Transverse colon (tissue), 4 donors: ENCODE measurements at places on chromosomes 6 and 20. TPM values are rescaled to one million over a fixed set of nuclear protein-coding genes. Genes with fewer than 3 reads are reported as not detected.

The C20orf144 gene
- not detected for total RNA-seq

GRCh38 chr20:37378420-37378784 lies 32.5 kb downstream of the SRC start:
- peaks cover 17% of the 10 kb centered on the region for H3K4me1 ChIP-seq
- H3K27ac ChIP-seq: no peak overlapping the region
- H3K4me3 ChIP-seq: no peak overlapping the region
- H3K36me3 ChIP-seq: no peaks in the 10 kb centered on the region

GRCh38 chr6:14500809-14501208 lies 383.2 kb downstream of the CD83 start:
- H3K36me3 ChIP-seq: no peaks in the 10 kb centered on the region
- no peak overlapping the region for H3K4me3 ChIP-seq
- no peaks in the 10 kb centered on the region for H3K27me3 ChIP-seq
- DNase-seq: no peak
- H3K27ac ChIP-seq: no peak overlapping the region
- no peaks in the 10 kb centered on the region for H3K4me1 ChIP-seq

The EFCAB8 gene
- not detected for total RNA-seq

DNA sequence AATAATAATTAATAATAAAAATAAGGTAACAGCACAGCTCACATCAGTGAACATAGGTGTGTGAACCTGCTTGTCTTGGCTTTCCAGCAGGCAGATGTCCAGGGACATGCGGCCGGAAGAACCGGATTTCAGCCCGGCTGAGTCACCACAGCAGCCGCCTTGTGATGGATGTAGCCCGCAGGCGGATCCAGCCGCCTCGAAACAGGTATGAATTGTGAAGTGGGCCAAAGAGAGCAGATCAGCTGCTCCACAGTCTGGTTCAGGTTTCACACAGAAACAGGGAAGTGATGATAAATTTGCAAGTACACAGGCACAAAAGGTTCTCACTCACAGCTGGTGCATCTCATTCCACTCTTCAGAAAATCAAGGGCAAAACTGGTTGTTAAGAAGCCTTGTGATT lies 55.1 kb downstream of the ID4 start:
- H3K27ac ChIP-seq: no peak overlapping the region
- no peaks in the 10 kb centered on the region for H3K4me1 ChIP-seq
- no peaks in the 10 kb centered on the region for H3K27me3 ChIP-seq

The EPB41L1 gene
- total RNA-seq: 167 TPM

The GHRH gene
- total RNA-seq: not detected

DNA sequence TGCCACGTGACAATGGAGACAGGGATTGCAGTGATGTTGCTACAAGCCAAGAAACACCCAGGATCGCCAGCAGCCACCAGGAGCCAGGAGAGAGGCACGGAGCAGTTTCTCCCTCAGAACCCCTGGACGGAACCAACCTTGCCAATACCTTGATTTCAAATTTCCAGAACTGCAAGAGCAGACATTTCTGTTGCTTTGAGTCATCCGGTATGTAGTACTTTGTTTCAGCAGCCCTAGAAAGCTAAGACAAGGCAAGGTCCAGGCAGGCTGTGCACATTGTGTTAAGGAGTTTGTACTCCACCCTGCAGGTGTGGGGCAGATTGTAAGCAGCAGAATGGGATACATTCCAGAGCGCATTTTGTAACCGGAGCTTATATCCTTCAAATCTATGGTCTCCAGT lies 48.3 kb downstream of the TRERF1 start:
- H3K27ac ChIP-seq: peak overlapping the region; percentile 73
- no peaks in the 10 kb centered on the region for H3K36me3 ChIP-seq
- H3K27me3 ChIP-seq: no peaks in the 10 kb centered on the region

The SNX14 gene
- total RNA-seq: 27.3 TPM

DNA sequence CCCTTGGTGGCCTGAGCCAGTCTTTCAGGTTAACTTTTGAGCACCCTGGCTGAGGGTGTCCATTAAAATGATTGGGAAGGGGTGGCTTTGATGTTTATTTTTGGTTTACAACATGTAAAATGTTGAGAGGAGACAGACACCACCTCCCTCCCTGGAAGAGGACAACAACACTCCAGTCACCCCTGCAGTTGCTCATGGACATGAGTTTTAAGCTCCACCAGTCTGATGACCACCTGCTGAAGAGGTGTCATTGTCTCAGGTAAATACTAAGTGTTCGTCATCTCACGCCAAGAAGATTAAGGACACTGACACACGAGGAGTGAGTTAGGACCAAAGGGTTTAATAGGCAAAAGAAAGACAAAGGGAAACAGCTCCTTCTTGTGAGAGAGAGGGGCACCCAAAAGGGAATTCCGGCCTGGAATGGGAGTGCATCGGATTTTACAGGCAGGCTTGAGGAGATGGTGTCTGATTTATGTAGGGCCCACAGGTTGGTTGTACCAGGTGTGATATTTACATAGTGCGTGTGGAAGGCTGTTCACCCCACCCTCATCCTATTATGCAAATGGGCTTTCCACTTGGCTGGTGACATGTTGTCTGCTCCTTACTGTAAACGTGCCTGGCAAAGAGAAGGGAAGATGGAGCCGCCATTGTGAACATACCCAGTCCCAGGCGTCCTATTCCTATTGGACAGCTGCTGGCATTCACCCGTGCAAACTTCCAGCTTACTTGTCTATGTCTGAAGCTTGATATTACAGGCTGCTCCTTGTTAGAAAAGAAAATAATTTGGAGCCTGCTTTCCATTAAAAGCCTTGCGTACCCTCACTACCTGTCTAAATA lies 6.6 kb downstream of the HLA-B start:
- H3K27ac ChIP-seq: no peak overlapping the region
- H3K4me3 ChIP-seq: no peak overlapping the region
- no peaks in the 10 kb centered on the region for H3K36me3 ChIP-seq
- H3K4me1 ChIP-seq: peaks cover 8% of the 10 kb centered on the region
- no peaks in the 10 kb centered on the region for H3K27me3 ChIP-seq

- H3K4me1 ChIP-seq: peaks cover 89% of the 10 kb centered on the region
- H3K27me3 ChIP-seq: no peaks in the 10 kb centered on the region
- no peak overlapping the region for H3K27ac ChIP-seq
- H3K36me3 ChIP-seq: no peaks in the 10 kb centered on the region
- no peak for DNase-seq
- no peak overlapping the region for H3K4me3 ChIP-seq
These were observed 6.3 kb downstream of the MAPK14 start for GRCh38 chr6:36033935-36034334.

GRCh38 chr6:111050261-111051023 lies 36.9 kb upstream of the SLC16A10 start:
- no peak overlapping the region for H3K4me3 ChIP-seq
- H3K27ac ChIP-seq: no peak overlapping the region
- H3K36me3 ChIP-seq: no peaks in the 10 kb centered on the region
- no peaks in the 10 kb centered on the region for H3K27me3 ChIP-seq

DNA sequence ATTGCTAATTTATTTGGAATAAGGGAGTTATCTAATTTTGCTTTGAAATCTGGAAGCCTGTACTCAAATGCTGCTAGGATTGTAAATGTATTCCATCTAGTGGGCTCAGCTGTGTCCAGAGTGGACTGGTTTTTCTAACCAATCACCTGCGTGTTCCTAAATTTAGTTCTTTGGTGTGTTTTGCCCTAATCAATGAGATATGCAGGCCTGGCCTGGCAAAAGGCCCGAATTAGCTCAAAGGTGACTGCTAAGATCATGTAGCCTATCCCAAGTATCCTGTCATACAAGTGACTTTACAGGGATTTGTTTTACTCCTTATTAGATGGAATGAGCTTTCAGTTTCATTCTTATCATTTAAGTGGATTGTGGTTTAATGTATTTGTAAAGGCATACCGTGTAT lies 51.3 kb upstream of the ARMC2 start:
- no peak for DNase-seq
- H3K4me1 ChIP-seq: no peaks in the 10 kb centered on the region
- no peak overlapping the region for H3K4me3 ChIP-seq
- H3K27me3 ChIP-seq: no peaks in the 10 kb centered on the region

DNA sequence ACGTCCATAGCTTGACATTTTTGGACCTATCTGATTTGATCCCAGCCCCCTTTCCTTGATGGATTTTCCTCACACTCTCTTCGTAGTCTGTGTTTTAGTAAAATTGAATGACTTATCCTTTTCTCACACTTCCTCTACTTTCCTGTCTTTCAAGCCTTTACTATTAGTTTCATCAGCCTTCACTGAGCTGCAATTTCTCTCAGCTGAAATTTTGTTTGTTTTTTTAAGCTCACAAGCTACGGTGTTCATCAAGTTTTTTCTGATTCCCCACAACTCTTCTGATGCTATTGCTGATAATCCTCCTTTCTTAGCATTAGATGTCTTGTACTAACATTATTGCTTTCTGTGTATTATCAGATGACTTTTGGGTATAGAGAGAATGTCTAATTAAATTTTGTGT lies 263.7 kb downstream of the TBX18 start:
- DNase-seq: no peak
- no peaks in the 10 kb centered on the region for H3K36me3 ChIP-seq
- no peaks in the 10 kb centered on the region for H3K4me1 ChIP-seq
- no peaks in the 10 kb centered on the region for H3K27me3 ChIP-seq
- no peak overlapping the region for H3K4me3 ChIP-seq

DNA sequence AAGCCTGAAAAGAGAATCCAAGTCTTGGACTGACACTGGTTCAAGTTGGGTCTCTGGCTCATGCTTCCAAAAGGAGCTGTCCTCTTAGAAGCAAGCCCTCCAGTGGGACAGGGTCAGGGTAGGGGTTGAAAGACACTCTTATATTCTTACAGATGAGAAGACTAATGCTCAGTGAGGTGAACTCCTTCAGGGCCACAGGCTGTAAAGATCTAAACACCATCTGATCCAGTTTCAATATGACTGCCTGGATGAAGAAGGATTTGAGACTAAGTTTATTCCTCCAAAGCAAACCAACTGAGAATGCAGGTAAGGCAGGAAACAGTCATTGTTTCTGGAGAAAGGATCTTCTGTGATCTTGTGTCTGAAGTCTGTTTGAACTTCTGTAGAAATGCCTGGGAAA lies 99.0 kb upstream of the TAB2 start:
- no peaks in the 10 kb centered on the region for H3K4me1 ChIP-seq
- H3K36me3 ChIP-seq: no peaks in the 10 kb centered on the region
- no peak for DNase-seq
- H3K4me3 ChIP-seq: no peak overlapping the region
- no peak overlapping the region for H3K27ac ChIP-seq

The CLIC5 gene
- total RNA-seq: 222 TPM

GRCh38 chr20:46209930-46210671 lies 92.0 kb downstream of the CD40 start:
- H3K27me3 ChIP-seq: peaks cover 50% of the 10 kb centered on the region
- no peaks in the 10 kb centered on the region for H3K4me1 ChIP-seq
- no peaks in the 10 kb centered on the region for H3K36me3 ChIP-seq
- no peak for DNase-seq
- H3K27ac ChIP-seq: no peak overlapping the region

The RPS6KA2 gene
- 14.3 TPM for total RNA-seq

The ZNF165 gene
- 3.4 TPM for total RNA-seq

The FAM209B gene
- total RNA-seq: not detected

- no peaks in the 10 kb centered on the region for H3K36me3 ChIP-seq
- no peaks in the 10 kb centered on the region for H3K4me1 ChIP-seq
- no peak overlapping the region for H3K27ac ChIP-seq
- no peak overlapping the region for H3K4me3 ChIP-seq
- peaks cover 17% of the 10 kb centered on the region for H3K27me3 ChIP-seq
These were observed 6.8 kb upstream of the FASTKD5 start for GRCh38 chr20:3166338-3166912.

DNA sequence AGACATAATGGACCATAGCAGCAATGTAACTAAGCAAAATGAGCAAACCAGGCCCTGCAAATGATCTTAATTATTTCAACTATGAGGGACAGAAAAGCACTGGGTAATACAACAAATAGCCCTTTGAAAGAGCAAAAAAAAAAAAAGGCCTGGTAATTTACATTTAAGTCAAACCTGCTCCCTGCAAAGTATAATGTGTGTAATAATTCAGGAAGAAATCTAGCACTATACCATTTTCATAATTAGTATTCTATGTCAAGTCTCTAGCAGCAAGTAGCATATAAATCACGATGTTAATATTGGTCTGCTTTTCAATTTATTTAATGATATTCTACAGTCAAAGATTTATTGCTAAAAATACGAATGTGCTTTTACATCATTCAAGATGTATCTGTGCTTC lies 489.6 kb downstream of the BMP2 start:
- DNase-seq: no peak
- no peaks in the 10 kb centered on the region for H3K36me3 ChIP-seq
- H3K27me3 ChIP-seq: no peaks in the 10 kb centered on the region
- H3K27ac ChIP-seq: no peak overlapping the region

GRCh38 chr6:20932284-20932683 lies 398.0 kb downstream of the CDKAL1 start:
- H3K27me3 ChIP-seq: no peaks in the 10 kb centered on the region
- no peaks in the 10 kb centered on the region for H3K36me3 ChIP-seq
- H3K4me3 ChIP-seq: no peak overlapping the region
- DNase-seq: no peak
- H3K27ac ChIP-seq: no peak overlapping the region

The PDYN gene
- not detected for total RNA-seq

GRCh38 chr6:31468311-31468710 lies 29.6 kb upstream of the MICB start:
- H3K4me3 ChIP-seq: no peak overlapping the region
- H3K27ac ChIP-seq: no peak overlapping the region
- H3K36me3 ChIP-seq: no peaks in the 10 kb centered on the region
- peaks cover 7% of the 10 kb centered on the region for H3K4me1 ChIP-seq

The TAB2 gene
- total RNA-seq: 71.8 TPM

DNA sequence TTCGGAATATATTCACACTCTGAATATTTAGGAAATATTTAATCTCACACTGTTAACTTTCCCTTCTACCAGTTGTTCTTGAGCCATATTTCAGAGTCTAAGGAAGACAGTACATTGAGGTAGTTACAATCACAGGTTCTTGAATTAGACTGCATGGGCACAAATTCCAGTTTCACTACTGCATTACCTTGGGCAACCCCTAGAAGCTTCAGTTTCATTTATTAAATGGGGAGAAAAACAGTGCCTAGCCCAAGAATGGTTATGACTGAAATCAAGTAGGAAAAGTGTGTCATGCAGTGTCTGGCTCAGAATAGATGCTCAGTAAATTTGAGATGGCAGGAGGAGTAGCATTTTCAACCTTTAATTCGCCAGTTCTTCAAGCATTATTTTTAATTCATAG lies 124.5 kb upstream of the SAMD5 start:
- no peaks in the 10 kb centered on the region for H3K4me1 ChIP-seq
- H3K36me3 ChIP-seq: no peaks in the 10 kb centered on the region
- no peak overlapping the region for H3K4me3 ChIP-seq
- no peak overlapping the region for H3K27ac ChIP-seq
- no peak for DNase-seq
- no peaks in the 10 kb centered on the region for H3K27me3 ChIP-seq

DNA sequence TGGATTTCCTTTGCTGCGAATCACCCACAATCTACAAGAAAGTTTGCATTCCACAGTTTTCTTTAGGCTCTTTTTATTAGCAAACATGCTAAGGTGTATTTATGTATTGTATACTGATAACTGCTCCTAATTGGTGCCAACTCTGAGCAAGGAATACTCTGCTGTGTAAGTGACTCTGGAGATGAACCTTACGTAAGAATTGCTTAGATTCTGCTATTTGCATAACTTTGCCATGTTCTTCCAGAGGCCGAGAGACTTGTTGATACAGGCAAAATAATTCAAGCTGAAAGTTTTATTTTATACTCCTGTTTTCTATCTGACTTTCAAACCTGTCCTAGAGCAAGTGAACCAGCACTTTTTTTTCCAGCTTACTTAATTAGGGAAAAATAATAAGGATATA lies 461.3 kb downstream of the GJA1 start:
- H3K36me3 ChIP-seq: no peaks in the 10 kb centered on the region
- H3K27ac ChIP-seq: no peak overlapping the region
- H3K4me3 ChIP-seq: no peak overlapping the region
- DNase-seq: no peak
- no peaks in the 10 kb centered on the region for H3K4me1 ChIP-seq
- H3K27me3 ChIP-seq: no peaks in the 10 kb centered on the region
